ENCODE measurements at places on chromosomes 3 and 15.
A peak's percentile ranks its signal among the peaks of the same experiment; 100 is the strongest.

DNA sequence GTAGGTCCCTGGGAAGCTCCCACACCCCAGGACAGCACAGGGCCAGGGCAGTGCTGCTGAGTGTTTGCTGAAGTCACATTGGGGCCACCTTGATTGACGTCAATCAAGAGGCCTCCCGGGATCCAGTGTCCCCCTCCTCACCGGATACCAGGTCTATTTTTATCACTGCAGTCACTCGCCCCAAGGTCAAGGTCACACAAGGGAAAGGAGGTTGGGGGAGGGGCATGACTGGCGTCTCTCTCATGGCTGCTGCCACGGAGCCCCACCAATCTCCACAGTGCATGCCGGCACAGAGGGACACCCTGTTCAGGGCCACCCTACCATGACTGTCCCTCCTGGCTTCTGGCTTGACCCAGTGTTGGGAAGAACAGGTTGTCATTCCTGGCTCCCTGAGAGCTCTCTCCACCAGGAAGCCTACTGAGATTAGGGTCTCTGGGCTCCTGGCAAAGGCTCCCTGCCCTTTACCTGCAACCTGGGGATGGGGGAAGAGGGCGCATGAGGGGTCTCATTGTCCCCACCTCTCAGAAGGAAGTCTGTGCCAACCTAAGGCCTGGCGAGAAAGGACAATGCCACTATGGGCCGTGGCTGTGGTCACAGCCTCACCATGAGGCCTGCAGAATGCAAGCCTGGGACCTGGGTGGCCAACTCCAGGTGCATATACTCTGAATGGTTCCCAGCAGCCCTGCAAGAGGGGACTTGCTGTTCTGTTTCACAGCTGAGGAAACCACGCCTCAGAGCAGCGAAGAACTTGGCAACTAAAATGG lies 1.5 kb downstream of the MYL3 start:
- DNase-seq: no peak

GRCh38 chr3:136835089-136835812 lies 16.3 kb downstream of the SLC35G2 start:
- no peak for DNase-seq

GRCh38 chr15:58332676-58333400 lies 99.0 kb upstream of the LIPC start:
- no peak for DNase-seq

- DNase-seq: no peak
Measured at GRCh38 chr3:134249296-134249841, 1.3 kb downstream of the RYK start.

DNA sequence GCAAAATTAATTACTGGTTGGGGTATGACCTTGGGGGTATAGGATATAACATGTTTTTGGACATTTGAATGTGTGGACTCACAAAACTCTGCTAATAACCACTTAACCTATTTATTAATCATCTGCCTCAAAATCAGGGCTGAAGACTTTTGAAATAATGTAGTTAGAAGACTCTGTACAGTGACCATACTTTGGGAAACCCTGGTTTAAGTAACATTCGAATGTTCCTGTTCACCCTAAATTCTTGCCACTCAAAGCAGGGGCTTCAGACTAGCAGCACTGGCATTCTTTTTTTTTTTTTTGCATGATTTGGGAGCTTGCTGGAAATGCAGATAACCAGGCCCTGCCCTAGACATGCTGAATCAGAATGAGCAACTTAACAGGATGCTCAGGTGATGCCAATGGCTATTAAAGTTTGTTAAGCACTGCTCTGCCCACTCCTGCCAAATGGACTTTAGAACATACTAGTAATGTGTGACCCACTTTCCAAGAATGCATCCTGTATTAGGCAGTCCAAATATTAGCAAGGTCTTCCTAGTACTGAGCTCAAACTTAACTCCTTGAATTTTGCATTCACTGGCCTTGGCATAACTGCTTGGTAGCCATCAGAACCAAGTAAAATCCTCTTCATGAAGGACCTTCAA lies 12.7 kb upstream of the ST3GAL6 start:
- no peak for DNase-seq

DNA sequence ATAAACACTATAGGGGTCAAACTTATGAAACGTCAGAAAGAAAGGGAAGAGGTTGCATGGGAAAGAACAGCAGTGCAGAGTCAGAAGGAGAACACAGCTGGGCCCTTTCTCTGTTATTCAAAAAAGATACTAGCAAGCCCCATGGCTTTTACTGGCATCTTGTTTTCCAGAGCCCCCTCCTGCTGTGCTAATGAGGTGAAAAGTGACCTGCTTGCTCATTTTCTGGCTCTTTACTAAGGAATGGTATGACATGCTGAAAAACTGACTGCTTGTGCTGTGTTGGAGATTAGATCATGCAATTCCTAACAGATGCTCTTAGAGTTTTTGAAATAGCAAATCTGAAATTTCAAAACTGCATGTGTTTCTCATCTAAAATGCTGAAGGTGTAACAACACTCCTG lies 541.6 kb upstream of the ALCAM start:
- DNase-seq: no peak

- DNase-seq: no peak
Measured at GRCh38 chr15:50624616-50625168, 61.9 kb downstream of the TRPM7 start.

DNA sequence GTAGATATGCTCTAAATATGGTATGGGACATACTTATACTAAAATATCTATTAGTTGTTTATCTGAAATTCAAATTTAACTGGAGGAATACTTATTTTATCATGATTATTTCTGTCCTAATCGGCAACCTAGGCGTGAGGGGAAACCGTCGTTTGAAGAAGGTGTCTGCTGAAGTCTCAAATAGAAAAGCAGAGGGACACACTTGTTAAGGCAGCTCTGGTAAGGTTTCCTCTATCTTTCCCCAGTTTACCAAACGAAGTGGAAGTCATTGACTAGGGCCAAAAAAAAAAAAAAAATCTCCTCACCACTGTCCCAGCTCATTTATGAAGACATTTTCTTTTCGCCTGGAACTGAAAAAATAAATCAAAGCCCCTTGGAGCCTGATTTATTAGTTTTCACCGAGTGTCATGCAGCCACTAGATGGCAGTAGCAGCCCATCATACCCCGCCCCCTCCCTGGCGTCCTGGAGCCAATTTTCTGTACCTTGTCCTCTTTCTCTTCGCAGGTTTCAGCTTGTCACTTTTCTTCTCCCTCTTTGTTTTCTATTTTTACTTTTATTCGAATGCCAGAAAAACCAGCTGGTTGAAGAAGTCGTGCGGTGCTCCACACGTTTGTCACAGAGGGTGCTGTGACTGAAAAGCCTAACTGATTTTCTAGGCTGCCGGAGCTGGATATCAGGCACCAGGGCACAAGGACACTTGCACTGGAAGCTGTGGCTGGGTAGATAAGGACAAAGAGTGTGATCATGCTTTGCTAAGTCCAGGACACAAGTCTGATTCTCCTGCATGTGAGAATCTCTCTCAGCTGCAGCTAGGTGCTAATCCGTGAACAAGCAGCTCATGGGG lies 238.7 kb downstream of the ZPLD1 start:
- peak; percentile 10 for DNase-seq

DNA sequence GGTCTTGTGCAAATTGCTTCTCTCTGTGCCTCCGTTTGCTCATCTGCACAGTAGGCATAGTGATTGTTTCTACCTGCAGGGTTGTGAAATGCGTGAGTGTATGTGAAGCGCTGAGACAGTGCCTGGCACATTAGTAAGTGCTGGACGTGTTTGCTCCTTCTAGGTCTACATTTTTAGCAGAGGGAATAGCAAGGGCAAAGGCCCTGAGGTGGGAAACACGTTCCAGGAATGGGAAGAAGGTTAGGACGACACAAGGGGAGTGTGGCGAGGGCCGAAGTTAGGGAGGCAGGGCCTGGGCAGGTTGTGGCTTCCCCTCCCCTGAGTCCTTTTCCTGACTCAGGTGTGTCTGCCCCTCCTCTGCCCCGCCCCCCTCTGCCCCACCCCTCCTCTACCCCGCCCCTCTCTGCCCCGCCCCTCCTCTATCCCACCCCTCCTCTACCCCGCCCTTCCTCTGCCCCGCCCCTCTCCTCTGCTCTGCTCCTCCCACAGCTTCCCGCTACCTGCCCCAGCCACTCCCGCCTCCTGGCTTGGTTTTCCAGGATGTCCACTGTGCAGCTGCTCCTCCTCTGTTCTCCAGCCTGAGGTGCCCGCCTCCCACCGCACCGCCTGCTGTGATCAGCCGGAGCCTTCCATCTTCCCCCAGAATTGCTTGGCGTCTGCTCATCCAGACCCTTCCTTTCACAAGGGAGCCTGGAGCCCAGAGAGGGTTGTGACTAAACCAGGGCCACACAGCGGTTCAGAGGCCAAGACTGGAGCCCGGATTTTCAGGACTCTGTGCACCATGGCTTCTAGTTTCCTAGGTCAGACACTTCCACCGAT lies 31.1 kb upstream of the SMAD6 start:
- no peak for DNase-seq

DNA sequence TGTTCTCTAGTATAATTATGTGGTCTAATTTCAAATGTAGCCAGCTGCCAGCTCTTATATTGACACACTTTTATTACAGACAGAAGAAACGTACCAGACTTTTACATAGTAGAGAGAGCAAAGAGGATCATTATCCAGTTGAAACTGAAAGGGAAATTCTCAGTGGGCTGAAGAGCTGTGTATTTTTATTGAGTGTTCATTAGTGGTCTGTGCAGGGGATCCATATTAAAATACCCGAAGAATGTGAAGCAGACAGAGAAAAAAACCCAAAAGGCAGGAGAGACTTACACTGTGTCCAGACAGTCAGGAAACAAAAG lies 41.3 kb downstream of the MYRIP start:
- no peak for DNase-seq

DNA sequence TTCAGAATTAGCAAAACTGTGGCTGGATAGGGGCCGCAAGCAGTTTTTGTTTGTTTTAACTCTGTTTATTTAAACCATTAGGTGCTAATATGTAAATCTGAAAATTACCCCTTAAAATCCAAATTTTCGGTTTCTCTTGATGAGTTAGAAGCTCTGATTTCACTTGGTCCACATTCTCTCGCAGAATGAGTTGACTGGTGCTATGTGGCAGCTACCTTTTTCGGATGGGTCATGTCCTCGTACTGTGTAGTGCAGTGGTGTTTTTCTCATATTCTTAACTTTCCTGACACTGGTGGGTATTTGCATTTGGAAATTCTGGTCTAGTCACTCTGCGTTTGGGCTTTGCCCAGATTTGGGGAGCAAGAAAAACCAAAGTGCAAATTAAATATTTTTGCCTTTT lies 87.1 kb downstream of the DIPK2A start:
- no peak for DNase-seq

GRCh38 chr15:67940324-67940719 lies 100.5 kb upstream of the RNU6-1 start:
- no peak for DNase-seq

GRCh38 chr3:72085036-72085435 lies 300.1 kb upstream of the PROK2 start:
- DNase-seq: no peak

DNA sequence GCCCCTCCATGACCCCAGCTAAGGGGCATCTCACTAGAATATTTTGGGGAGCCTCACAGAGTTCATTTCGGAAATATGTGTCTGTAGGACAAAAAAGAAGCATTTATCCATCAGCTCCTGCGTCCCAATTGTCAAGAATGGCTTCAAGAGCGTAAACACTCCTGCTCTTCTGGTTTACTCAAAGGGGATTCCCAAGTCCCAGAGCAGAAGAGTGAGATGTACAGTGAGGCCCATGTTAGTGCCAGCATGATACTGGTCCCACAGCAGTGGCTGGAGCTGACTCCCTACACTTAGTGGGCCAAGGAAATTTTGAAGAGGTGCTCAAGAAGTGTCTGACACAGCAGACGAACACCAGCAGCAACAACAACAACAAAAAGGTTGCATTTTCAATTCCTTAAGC lies 34.9 kb upstream of the ARL8B start:
- DNase-seq: no peak

DNA sequence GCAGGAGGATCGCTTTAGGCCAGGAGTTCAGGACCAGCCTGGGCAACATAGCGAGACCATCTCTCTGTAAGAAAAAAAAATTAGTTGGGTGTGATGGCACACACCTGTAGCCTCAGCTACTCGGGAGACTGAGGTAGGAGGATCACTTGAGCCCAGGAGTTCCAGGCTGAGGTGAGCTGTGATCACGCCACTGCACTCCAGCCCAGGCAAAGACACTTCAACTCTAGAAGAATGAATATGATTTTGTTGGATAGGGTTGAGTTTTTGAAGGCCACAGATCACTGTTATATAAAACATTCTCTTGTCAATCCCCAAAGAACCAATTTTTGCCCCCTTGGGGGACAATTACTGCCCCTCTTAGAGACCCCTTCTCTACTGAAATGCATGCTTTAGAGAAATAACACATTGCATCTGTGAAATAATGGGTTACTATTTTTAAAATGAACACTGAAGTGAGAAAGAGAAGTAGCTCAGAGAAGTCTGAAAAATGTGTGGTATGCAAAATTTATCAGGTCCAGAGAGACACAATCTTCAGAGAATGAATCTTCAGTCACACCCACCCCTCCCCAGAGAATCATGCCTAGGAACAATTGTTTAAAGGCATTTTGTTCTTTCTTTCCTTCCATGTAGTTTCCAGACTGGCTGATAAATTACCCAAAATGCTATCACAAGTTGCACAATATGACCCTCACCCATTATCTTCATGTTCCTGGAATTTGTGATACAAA lies 42.7 kb downstream of the METTL6 start:
- no peak for DNase-seq

GRCh38 chr3:129348734-129349133 lies 70.1 kb downstream of the HMCES start:
- no peak for DNase-seq

- DNase-seq: no peak
Measured at GRCh38 chr3:58377168-58377567, 44.5 kb downstream of the PXK start.

DNA sequence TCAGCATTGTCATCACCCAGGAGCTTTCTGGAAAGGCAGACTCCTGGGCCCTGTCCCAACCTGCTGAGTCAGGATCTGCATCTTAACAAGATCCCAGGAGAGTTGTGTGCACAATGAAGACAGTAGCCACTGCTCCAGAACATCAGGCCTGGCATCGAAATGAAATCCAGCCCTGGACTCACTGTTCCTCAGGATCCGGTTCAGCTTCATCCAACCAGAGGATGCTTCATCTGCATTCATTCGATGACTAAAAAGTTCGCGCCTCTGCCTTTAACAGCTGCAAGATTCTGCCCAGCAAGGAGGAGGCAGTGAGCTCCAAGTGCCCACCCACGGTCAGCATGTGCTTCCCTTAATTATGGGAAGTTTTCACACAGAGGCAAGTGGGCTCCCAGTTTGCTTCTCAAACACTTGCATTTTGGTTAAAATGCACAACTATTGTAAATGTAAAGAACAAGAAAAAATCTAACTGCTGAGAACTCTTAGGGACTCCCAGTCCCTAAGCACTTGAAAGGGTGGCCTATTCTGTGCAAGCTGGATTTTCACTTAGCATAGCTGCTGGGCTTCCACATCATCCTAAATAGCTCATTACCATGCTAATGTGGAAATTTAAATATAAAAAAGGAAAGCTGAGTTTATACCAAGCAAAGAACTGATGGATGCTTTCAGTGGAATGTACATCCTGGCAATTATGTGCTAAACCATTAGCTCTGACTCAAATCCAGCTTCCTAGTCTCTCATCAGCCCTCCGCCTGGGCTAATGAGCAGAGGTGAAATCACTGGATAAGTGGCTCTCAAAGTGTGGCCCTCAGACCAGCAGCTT lies 25.5 kb upstream of the ESYT3 start:
- DNase-seq: no peak

All from effector CD8-positive, alpha-beta T cell (primary cell).